ENCODE measurements at places on chromosomes 2 and 18.

- DNase-seq: no peak
Measured at GRCh38 chr2:100814453-100814852, 5.5 kb upstream of the NPAS2 start.

- DNase-seq: no peak
Measured at GRCh38 chr18:51123936-51124486, 73.5 kb downstream of the MEX3C start.

- DNase-seq: no peak
Measured at GRCh38 chr2:71504611-71505010, 51.2 kb downstream of the DYSF start.

DNA sequence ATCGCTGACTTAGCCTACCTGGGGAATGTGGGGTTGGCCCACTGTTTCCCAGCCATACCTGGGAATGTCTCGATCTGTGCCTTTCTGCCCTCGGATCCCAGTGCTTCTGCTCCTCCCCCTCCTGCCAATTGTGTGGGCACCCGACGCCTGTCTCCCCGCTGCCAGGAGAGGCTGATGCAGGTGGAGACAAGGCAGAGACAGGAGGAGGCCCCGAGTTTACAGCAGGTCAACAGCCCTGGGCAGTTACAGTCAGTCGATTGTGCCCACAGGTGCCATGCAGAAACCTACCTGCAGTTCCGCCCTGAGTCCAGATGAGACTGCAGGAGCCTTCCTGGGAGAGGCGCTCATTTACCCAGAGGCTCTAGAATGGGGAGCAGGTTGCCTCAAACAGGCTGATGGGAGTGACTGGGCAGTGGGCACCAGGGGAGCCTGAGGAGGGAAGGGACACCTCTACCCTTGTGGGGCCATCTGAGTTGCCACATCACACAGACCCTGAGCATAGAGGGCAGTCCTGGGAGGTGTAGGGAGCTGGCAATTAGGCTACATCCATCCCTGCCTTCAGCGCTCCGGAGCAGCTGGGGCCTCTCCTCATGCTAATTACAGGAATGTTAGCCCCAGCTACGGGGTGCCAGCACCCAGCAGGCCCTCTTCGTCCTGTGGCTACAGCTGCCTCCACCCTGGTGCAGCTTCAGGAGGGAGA is 300.1 kb downstream of the NDUFA10 start:
- DNase-seq: no peak

DNA sequence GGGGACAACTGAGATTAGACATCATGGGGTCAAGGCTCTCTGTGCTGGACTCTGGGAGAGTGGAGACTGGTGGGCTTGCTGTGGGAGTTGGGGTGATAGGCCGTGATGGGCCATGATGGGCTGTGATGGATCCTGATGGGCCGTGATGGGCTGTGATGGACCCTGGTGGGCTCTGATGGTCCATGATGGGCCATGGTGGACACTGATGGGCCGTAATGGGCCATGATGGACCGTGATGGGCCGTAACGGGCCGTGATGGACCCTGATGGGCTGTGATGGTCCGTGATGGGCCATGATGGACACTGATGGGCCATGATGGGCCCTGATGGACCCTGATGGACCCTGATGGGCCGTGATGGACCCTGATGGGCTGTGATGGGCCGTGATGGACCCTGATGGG is 18.5 kb downstream of the LPIN1 start:
- DNase-seq: no peak

- DNase-seq: no peak
Measured at GRCh38 chr2:133721118-133721517, 152.9 kb upstream of the NCKAP5 start.

GRCh38 chr2:197309691-197310231 is 819 bp downstream of the ANKRD44 start:
- peak; percentile 36 for DNase-seq

GRCh38 chr2:33777786-33778185 is 178.7 kb upstream of the FAM98A start:
- DNase-seq: no peak

DNA sequence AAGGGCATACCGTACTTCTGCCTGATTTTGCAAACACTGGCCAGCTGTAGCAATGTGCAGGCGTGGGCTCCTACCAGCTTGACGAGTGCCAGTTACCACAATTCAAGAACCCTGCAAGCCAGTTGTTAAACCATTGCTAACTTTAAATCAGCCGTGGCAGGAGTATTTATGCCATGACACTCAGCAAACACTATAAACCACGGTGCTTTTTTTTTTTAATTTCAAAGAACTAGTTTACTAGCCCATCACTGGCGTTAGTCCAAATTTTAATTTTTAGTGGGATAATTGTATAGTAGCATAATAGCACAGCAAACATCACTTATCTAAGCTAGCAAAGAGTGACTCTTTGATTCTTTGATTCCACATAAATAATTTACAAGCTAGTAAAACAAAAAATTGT is 111.1 kb downstream of the COL4A4 start:
- DNase-seq: no peak

GRCh38 chr2:72062336-72062735 is 85.3 kb downstream of the CYP26B1 start:
- no peak for DNase-seq

DNA sequence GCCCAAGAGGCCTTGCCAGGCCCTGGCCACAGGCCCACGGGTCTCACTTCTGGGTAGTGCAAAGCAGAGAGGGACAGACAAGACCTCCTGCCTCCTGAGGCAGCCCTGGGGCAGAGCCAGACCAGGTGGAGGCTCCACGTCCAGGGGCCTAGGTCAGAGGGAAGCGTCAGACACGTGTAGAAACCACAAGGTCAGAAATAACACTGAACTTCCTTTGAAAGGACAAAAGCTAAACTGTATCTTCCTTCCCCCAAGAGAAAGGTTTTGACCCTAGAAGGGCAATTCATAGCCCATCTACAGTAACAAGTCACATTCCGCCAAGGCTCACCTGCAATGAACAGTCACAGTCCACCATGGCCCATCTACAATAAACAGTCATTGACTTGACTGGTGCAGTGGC is 17.9 kb downstream of the SDC1 start:
- no peak for DNase-seq

GRCh38 chr2:216810399-216811160 is 49.3 kb downstream of the TNP1 start:
- DNase-seq: no peak

DNA sequence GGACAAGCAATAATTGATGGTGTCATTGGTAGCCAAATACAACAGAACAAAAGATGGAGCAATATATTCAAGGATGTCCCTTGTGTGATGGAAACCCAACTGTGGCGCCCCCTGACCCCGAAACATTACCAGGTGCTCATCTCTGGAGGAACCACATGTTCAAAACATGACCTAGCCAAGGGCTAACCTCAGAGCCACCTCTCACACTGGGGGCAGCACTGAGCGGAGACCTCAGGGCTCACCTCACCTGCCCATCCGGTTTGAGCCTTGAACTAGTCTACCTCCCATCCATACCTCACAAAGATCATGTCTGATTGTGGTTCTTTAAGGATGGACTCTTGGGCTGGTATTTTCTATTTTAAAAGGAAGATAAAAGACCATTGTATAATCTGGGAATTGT is 314.4 kb upstream of the CDH7 start:
- DNase-seq: no peak

DNA sequence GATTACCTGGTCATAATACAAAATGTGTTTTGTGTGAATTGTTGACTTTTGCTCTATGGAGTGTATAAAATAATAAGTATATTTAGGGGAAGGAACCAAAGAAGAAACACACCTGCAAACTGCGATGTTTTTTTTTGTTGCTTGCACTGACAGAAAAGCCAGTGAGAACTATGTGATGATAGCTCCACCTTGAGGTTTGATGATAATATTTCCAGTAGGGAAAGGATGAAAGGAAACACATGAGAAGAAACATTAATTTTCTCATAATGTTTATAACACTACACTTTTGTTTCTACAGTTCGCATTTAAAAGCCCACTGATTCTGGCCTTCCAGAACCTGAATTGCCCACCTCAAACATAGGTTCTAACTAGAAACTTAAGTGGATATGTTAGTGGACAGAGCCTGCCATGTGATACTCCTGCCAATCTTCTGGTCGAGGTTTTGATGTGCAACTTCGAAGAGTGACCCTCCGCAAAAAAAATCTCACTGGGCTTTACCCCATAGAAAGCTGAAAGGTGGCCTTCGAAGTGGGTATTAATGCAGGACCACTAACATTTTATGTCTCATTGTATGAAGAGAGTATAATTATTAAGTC is 476.4 kb upstream of the SPHKAP start:
- DNase-seq: no peak

GRCh38 chr18:70420146-70420898 is 131.5 kb downstream of the SOCS6 start:
- DNase-seq: no peak

DNA sequence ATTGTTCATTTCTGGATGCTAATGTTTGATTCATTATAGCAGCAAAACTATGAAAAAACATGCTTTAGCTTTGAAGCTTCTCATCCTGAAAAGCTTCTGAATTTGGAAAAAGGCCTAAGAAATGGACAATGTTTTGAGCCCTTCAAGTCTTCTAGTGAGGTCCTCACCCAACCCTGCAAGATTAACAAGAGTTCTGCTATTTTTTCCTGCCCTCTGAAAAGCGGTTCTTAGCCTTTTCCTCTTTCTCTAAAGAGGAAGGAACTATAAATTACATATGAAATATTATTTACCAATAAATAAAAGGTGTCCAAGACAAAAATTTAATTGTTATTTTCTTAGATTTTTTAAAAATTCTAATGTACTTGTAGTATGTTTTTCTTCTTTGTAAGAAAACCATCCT is 19.9 kb upstream of the CDH19 start:
- DNase-seq: no peak

GRCh38 chr2:46122318-46122976 is 174.8 kb upstream of the EPAS1 start:
- DNase-seq: no peak

GRCh38 chr2:8653485-8653884 is 28.4 kb upstream of the ID2 start:
- DNase-seq: no peak

DNA sequence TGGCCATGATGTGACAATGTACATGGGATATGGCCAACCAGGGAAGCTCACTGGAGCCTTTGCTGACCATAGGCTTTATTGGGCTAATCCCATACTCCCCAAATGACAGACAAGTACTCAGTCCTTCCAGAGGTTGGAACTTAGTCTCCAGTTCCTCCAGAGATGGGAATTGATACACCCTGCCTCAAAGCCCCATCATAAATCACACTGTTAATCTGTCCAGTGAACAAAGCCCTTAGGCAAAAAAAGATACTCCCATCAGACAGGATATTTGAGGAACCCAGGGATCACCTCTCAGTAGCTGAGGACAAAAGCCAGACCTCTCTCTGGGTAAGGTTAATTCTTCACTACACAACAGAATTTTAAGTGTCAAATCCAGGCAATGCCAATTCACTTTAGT is 247.5 kb upstream of the CDH20 start:
- no peak for DNase-seq

DNA sequence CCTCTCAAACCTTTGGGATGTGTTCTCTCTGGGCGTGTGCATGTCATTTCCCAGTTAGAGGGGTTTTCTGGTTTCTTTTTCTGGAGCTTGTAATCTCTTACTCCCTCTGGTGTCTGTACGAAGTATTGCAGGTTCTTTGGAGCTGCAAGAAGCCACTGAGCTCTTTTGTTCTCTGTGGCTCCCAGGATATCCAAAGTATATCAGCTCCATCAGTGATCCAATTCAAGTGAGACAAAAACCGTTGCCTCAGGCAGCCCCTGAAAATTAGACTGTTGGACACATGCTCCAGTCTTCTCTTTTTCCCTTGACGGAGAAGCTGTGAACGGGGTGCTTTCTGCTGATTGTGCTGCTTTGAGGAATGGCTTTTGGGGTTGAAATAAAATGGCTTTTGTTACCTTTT is 59.0 kb upstream of the LDLRAD4 start:
- DNase-seq: no peak

GRCh38 chr2:141711627-141712026 is 419.2 kb downstream of the LRP1B start:
- no peak for DNase-seq

Data from substantia nigra (tissue), 51 donors.